Calu3 (cell line): ENCODE measurements at places on chromosomes 6 and 20.

DNA sequence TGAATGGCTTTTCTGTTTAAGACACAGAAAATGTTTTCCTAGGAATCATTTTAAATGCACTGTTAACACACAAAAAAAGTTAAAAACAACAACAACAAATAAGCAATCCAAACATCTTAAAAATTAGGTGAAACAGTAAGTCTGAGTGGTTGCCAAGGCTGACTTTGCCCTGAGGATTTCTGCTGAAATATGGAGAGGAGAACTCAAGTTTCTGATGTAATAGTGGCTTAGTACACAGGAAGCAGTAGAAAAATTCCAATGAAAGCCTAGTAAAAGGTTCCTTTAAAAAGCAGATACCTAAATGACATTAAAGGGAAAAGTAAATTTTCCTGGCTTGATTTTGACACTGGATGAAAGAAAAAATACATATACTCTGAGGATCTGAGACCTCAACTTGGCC, 184.2 kb downstream of the EPM2A start:
- DNase-seq, result no peak

DNA sequence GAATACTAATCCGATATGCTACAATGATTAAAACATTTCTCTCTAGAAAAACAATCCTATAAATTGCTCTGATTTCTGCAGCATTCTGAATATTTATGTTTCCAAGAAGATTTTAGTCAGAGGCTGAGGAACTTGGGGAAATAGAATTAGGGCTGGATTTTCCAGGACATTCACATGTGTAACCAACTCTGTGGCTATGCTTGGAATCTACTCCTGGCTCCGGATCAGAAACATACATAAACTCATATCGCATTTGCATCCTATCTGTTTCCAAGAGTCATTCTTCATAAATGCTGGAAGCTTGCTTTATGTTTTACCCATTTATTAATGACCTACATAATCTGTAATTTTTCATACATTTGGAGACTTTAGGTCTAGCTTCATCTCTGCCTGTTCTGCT, 459.9 kb upstream of the MARCKS start:
- DNase-seq, result no peak

DNA sequence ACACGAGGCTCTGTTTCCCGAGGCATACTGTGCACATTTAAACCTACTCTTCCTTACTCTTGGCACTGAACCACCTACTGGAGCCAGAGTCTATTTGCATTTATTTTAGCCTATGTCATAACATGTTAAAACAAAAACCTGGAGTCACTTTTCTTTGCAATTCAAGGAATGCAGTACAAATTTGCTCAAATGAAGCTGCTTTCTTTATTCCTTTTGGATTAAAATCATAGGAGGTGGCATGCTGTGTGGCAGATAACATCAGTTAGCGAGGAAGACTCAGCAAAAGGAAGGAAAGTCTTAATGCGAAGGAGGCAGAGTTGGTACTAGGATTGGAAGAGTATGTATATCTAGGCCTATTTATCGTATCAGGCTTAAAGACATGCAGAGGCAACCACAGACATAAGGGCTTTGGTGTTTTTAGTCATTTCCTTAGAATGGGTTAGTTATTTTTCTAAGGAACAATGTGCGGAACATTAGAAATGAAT, 92.9 kb downstream of the SAMD3 start:
- no peak for DNase-seq

DNA sequence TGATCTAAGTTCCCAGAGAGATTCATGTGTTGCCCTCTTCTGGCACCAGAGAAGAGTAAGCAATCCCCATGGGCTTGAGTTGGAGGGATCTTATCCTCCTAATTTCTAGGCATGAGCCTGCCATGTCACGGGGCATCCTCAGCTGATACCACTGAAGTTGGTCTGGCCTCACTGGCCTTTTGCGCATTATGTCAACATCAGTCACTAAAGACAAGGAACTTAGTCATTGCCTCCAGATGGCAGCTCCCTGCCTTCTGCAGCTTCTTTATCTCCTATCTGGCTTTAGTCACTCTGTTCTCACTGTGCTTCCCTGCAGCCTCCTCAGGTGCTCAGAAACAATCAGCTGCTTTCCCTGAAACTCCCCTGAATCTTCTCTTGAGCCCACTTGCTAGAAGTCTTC, 312.2 kb downstream of the ADGRG6 start:
- DNase-seq, result no peak

DNA sequence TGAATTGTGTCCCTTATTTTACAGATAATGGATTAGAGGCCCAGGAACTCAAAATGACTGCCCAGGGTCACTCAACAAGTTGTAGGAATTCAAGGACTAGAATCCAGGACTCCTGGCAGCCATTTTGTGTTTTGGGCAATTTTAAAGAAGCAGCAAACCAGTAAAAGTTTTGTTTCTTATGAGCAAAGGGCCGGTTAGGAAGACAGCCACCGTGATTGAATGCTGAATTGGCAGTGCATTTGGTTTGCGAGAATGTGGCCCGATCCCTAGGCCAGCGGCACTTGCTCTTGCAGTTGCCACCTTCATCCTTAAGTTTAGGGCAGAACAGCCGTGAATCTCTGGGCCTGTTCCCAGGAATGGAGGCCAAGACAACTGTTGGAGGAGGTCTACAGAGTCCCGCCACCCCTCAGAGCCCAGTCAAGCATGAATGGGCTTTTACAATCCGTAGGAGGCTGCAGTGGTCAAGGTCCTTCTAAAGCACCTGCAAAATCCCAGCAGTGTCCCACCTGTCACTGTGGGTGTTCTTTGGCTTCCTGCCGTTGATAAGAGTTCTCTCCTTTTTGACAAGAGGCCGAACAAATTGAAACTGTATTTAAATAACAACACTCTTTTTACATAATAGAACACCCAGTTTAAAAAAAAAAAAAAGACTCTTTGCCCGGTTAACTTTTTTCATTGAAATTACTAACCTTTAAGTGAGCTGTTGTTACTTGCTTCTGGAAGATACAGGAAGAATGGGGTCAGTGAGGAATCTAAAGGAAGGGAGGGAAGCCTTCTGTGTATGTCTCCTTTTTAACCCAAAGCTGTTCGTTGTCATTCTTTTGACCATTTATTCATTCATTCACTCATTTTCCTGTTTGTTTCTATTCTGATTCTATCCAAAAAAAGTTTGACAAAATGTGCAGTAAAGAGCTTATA, 68.7 kb downstream of the PHACTR2 start:
- no peak for DNase-seq

- DNase-seq, result no peak
These were observed 196.2 kb downstream of the SAMD5 start for GRCh38 chr6:147704691-147705090.

DNA sequence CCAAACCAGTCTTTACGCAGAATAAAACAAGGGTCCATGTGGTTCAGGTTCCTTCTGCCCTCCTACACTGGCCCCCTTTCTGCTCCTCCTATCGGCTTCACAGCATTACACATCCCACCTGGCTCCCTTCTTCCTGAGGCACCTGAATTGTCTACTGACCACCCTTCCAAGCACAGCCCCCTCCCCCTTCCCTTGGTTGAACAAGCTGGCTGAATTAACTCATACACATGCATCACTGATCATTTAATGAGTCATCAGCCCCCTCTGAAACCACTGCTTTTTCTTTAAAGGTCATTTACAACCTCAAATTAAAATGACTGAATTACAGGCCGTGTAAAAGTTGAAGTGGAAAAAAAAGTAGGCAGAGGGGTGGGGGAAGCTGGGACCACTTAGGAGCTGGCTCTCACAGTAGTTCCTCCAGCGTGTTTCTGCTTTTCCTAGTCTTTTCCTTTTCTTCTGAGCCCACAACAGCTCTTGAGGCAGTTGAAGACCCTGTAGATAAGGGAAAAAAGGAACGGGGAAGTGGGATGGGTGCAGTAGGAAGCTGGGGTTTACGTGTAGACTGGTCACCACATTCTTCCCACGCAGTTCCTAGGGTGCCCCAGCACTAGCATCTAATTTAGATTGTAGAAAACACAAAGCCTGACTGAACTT, 67.6 kb downstream of the FYN start:
- DNase-seq, result no peak

GRCh38 chr20:20731945-20732296, 19.5 kb upstream of the RALGAPA2 start:
- no peak for DNase-seq

GRCh38 chr6:119446115-119446554, 96.6 kb upstream of the MAN1A1 start:
- DNase-seq, result peak; percentile 27

GRCh38 chr6:80179695-80180094, 73.2 kb downstream of the BCKDHB start:
- no peak for DNase-seq

DNA sequence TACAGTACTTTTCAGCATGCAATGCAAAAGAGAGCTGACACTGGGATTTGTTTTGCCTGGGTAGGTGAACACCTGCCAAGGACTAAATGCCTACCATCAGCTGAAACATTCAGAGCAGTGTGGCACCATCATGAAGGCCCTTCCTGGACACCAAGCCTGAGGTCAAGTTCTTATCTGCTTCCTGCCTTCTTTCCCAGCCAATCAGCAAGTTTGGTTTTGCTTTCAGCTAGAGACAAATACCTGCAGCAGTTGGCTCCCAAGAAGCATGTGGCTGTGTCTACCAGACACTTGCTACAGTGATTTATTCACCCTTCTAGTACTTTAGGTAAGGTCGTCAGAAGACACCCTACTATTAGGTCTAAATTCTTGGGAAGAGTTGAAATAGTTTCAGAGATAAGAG, 112.8 kb downstream of the TBX18 start:
- no peak for DNase-seq
